ENCODE measurements at places on chromosomes 3 and 15.

- no peak for DNase-seq
Observed at GRCh38 chr3:154135511-154136173, 14.5 kb downstream of the ARHGEF26 start.

GRCh38 chr3:64828276-64828675 lies 140.5 kb upstream of the ADAMTS9 start:
- DNase-seq = no peak

DNA sequence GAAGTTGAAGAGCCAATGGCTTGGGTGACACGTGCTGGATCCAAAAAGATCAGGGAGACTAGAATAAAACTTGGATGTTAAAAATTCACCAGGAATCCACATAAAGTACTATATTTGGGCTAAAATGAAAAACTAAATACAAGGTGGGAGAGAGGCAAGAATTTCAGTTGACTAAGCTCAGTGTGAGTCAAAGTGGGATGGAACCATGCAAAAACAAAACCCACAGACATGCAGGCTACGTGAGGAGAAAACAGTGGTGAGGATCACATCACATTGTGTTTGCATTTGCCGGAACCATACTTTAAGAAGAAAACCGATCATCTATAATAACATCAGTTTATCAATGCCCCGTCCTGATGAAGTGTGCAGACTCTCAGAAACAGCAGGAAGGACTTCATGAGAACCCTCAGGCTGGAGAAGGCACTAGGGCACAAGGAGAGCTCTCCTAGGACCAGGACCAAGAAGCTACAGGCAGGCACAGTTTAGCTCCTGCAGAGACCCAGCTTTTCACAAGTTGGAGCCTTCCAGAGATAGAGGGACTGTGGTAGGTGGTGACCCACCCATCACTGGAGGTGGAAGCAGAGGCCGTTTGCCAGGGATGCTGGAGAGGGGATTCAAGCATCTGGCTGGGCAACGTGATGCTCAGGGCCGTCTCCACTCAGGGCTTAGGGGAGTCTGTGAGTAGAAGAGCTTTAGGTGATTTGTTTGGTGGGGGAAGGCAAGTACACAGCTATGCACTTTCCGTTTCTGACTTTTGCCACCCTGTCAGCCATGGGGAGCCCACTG lies 29.0 kb upstream of the NR2E3 start:
- peak; percentile 20 for DNase-seq

DNA sequence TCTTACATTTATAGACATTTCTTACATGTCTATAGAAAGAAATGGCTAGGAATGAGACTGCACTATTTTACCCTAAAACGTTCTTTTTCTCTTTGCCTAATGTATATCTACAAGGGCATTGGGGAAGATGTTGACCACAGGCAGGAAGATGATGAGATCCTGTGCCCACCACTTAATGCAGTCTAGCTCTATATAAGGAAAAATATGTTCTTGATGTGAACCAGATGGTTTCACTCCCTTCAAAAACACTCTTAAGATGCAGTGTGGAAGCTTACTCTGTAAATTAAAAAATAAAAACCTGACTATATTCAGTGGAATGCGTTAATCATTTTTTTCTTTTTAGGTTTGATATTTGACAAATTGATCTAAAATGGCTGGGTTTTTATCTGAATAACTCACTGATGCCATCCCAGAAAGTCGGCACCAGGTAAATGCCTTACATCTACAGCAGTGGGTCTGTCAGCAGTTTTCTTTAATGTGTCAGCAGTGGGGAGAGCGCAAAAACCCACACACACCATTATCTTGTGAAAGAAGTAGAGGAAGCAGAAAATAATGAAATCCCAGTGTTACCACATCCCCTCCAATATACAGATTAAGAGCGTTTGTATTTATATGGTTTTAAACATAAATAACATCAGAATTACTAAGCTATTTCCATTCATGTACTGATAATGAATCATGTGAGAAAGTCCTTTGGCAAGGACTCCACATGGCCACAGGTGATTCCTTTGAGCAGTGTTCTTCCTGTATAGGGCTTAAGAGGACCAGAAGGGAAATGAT lies 10.1 kb downstream of the AGTR1 start:
- no peak for DNase-seq

- DNase-seq = peak; percentile 65
Observed at GRCh38 chr15:94584833-94585244, 353.5 kb downstream of the MCTP2 start.

DNA sequence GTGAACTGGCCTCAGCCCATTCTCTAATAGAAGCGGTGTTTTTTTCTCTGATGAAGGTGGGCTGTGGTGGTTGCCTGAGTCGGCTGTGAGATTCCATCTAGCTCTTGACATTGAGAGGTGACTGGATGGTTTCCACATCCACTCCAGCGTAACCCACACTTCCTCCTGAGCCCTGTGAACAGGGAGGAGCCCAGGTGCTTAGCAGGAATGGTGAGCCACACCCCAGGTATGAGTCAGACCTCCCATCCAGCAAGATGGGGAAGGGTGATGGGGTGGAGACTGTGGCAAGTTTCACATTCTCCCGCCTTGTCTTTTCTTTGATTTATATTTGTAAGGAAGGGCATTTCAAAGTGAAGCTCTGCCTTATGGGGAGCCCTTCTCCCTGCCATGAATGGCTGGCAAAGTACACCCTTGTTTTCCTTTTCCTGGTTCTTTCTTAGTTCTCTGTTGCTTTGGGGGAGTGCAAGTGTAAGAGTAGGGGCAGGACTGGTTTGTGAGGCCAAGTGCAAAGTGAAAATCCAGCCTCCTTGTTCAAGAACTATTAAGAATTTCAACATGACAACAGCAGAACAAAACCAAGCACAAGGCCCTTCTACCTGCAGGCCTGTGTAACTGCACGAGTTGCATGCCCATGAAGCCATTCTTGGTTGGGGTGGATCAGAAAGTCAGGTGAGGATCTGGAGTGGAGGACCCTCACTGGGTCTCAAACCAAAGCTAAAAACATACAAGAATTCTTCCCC lies 4.6 kb upstream of the TPRG1 start:
- DNase-seq = no peak

- DNase-seq = no peak
Observed at GRCh38 chr3:154979331-154979730, 100.8 kb upstream of the MME start.

DNA sequence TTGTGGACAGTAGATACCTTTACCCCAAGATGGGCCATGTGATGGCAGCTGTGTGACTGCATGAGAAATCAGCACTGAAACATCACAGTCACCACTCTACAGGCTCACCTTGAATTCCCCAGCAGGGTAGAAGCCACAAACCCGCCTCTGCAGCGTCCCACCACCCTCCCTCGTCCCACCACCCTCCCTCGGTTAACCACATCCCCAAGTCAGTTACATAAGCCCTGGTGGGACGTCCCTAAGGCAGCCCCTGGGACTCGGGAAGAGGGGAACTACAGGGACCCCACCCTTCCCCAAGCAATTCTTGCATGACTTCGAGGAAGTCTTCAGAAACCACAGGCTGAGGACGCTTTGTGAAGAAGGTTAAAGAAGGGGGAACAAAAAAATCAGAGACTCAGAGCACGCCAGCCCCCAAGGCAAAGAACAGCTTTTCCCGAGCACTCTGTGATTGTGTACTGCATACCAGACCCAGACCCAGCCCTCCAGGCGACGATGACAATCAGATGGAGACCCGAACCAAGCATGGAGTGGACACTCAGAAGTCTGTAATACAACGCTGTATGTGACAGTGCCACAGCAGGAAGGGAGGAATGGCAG lies 60.5 kb downstream of the SH3BP5 start:
- DNase-seq = peak; percentile 67

DNA sequence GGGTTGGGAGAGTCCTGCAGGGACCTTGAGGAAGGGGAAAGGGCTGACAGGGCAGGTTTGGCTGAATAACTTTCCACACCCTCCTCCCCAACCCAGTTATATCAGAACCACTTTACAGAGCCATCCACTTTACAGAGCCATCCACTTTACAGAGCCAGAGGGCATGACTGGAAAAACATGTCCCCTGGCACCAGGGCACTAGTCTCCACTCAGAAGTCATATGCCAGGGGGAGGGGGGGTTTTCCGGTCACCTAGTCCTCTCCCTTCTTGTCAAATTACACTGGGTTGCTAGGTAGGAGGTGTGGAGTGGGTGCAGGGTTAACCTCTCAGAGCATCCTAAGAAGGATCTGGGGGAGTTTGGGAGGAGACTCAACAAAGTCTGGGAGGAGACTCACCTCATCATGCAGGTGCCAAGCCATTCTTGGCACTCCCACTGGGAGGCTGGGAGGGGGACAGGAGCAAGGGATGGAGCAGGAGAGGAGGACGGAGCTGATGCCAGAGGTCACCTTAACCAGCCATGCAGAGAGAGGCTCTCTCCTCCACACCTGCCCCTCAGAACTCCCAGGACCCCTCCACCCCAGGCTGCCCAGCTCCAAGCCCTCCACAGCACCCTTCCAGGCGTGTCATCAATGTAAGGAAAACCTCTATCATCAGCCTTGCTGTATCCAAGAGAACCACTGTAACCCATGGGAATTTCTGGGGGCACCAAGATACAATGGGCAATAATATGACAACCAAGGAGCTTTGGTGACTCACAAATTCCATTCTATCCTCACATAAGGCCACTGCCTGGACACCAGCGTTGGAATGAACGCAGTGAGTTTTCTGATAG lies 1.7 kb downstream of the LRRC2 start:
- DNase-seq = no peak

- DNase-seq = no peak
Observed at GRCh38 chr3:10162185-10162584, 2.5 kb upstream of the IRAK2 start.

DNA sequence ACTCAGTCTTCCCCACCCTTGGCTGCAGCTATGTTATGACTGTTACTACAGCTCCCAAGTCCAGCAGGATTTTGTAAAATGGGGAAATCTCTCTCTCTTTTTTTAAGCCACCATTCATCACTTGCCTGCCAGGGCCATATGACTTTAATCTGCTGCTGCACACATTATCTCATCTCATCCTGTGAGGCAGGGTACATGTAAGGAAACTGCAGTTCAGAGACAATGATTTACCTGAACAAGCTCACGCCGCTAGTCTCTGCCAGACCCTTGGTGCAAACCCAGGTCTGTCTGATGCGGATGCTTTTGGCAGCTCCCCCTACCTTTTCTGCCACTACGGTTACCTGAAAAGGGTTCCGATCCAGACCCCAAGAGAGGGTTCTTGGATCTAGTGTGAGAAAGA lies 78.3 kb downstream of the CHRNA7 start:
- no peak for DNase-seq

DNA sequence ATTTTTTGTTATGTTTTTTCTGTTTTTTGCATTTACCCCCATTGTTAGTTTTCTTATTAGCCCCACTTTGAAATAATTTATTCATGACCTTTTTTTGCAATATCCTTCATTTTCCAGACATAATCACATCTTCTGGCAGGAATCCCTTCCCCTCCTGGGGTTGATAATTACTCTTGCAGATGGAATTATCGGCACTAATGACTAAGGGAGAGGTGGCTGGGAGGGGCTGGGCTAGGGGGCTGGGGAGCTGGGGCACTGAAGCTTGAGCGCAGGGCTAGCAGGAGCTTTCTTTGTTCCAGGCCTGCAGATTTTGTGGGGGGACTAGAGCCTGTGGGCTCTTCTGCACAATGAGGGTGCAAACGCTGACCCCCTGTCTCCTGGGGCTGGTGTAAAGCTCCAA lies 77.8 kb downstream of the RAB11A start:
- DNase-seq = no peak

GRCh38 chr15:92130906-92131305 lies 262.8 kb upstream of the ST8SIA2 start:
- DNase-seq = no peak

- no peak for DNase-seq
Observed at GRCh38 chr3:76754247-76754646, 285.7 kb upstream of the ROBO2 start.

- DNase-seq = no peak
Observed at GRCh38 chr3:72558001-72558400, 290.2 kb downstream of the SHQ1 start.

DNA sequence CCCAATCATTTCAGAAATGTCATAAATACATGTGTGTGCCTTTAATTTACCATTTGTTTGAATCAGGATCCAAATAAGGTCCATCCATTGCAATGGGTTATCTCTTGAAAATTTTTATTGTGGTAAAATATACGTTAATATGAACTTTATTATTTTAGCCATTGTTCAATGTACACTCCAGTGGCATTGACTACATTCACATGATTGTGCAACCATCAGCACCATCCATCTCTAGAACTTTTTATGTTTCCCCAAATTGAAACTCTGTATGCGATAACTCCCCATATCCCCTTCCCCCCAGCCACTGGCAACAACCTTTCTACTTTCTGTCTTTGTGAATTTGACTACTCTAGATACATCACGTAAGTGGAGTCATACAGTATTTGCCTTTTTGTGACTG lies 12.0 kb downstream of the CRTAP start:
- no peak for DNase-seq

- peak; percentile 69 for DNase-seq
Observed at GRCh38 chr15:75042730-75043508, 19.5 kb downstream of the PPCDC start.

DNA sequence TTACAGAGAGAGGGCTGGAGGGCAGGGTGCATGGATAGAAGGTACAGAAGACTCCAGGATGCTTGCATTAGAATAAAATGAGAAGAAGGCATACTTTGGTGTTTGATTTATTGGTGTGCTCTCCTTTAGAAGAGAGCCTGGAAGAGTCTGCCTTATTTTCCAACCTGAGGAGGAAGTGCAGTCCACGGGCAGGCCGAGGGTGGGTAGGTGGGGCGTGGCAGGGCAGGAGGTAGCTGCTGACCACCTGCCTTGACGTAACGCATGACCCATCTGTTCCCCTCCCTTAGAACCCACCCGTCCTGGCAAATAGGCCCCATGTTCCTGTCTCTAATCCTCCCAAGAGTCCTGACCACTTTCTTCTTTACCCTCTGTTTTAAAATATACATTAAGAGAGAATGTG lies 222.3 kb upstream of the LYSMD4 start:
- no peak for DNase-seq

GRCh38 chr15:43529587-43530345 lies 12.4 kb downstream of the MAP1A start:
- DNase-seq = no peak

Measured in activated CD4-positive, alpha-beta T cell treated with anti-CD3 and anti-CD28 coated beads, Interleukin-2, amount 50 U/mL, for 48 hours (primary cell).